Right forelimb (tissue), 1 donor: ENCODE measurements at places on chromosomes 6 and 20.

DNA sequence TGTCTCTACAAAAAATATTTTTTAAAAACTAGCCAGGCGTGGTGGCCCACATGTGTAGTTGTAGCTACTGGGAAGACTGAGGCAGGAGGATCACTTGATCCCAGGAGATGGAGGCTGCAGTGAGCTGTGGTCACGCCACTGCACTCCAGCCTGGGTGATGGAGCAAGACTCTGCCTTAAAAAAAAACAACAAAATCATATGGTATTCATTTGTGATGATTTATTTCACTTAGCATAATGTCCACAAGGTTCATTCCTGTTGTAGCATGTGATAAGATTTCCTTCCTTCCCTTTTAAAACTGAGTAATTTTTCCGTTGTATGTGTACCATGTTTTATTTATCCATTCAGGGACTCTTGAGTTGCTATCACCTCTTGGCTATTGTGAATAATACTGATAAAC, 26.2 kb downstream of the TMEM170B start:
- DNase-seq = no peak

GRCh38 chr20:24365670-24366069, 103.8 kb upstream of the SYNDIG1 start:
- DNase-seq = no peak

GRCh38 chr20:62461834-62462233, 14.0 kb downstream of the GATA5 start:
- DNase-seq = no peak

GRCh38 chr6:64233746-64234145, 598.1 kb downstream of the PHF3 start:
- DNase-seq = no peak

- no peak for DNase-seq
These were observed 40.9 kb downstream of the ZFP64 start for GRCh38 chr20:52150440-52151258.

DNA sequence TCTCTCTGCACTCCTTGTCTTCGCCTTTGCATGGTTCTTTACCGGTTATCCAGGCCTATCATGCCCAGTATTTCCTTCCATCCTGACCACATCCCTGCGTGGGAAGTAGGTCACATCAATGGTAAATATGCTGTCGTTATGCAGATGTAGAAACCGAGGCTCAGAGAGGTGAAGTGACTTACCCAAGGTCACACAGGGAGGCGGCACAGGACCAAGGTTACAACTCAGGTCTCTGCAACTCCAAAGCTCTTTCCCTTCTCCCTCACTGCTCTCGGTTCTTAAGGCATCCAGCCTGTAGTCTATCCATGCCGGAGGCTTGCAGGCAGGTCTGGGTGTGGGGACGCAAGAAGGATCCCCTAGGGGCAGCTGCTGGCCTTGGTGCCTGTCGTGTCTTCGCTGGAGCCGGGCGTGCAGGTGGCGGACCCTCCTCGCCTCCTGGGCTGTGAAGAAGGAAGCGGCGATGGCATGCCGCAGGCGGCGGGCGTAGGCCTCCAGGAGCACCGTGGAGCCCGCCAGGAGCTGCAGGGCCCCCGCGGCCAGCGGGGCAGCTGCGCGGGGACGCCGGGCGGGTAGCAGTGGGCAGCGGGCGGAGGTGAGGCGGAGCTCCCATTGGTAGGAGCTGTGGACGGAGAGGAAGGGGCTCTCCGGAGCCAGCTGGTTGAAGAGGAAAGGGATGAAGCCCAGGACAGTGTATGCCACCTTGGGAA, 9.1 kb downstream of the OCSTAMP start:
- no peak for DNase-seq

DNA sequence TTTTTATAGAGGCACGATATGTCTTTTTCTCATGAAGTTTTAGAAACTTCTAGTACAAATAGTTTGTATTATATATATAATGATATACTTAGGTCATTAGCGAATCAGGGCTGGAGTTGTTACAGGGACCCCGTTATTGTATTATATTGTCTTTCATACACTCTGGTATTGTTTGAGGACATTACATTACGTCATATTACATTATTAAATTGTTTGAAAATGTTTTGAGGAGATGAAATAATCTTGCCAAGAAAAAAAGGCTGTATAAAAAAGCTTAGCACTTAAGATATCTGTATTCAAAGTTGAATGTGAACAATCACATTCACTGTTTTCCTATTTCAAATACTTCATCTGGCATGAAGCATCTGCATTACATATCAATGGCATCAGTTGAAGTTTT, 239.6 kb upstream of the ASCC3 start:
- DNase-seq = no peak

DNA sequence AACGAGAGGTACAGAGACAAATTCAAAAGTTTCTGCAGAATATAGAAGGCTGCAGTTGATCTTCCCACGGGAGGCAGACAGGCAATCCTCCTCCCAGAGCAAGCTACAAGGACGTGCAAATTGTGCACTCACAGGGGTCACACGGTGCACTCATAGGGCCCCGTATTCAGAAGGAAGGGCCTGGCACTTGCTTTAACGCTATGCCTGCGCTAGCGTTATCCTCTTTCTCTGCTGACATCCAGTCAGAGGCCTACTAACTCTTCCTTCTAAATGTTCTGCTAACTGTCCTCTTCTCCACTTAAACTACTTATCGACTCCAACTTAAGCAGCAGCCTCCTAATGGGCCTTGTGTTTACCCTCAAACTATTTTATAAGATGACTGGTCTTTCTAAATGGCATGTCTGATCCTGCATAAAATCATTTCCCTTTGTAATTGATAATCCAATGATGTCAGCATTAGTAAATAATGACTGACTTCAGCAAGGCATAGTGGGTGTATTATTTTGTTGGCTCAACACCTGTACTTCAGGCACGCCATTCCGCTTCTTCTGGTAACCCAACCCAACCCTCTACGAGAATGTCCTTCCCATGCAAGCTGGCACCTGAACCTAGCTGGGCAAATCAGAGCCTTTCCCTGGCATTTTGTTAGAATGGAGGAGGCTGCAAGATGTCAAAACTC, 2.2 kb downstream of the IFNGR1 start:
- no peak for DNase-seq

DNA sequence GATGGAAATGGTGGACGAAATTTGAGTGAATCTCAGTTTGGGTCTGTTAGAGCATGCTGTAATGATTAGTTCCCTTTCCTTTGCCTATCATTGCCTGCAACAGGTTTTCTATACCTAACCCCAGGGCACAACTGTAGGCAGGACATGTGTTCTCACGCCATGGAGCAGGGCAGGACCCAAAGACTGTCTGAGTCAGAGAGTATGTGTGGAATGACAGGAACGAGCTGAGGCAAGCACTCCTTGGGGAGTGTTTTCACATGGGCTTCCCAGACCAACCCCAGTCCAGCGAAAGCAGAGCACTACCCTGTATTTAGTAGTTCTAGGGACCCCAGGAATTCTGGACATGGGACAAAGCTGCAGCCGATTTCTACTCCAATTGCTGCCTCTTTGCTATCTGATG, 234.2 kb downstream of the HACE1 start:
- no peak for DNase-seq

DNA sequence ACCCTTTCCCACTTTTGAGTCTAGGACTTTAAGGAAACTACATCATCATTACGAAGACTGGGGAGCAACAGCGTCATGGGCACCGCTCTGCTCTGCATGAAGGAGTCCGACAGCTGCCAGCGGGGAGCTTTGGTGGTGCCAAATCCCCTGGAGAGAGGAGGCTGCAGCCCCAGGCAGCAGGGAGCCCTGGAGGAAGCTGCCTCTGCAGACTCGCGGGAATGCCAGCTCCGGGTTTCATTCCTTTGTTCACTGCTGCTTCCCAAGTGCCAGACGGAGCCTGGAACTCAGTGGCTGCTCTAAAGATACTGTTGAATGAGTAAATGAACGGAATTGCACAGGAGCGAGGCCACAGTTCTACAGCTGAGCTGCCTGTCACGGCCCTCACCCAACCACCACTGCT, 196.5 kb upstream of the THBS2 start:
- no peak for DNase-seq

- no peak for DNase-seq
These were observed 3.2 kb downstream of the USP45 start for GRCh38 chr6:99512033-99512432.

GRCh38 chr6:16205377-16206144, 32.8 kb upstream of the GMPR start:
- DNase-seq = no peak

- DNase-seq = no peak
These were observed 56.3 kb upstream of the EYA4 start for GRCh38 chr6:133184798-133185372.

GRCh38 chr6:27273783-27274182, 26.3 kb downstream of the PRSS16 start:
- DNase-seq = no peak

- DNase-seq = no peak
These were observed 284.0 kb upstream of the RUNX2 start for GRCh38 chr6:45044086-45044485.

- DNase-seq = no peak
These were observed 352.6 kb downstream of the RIMS1 start for GRCh38 chr6:72238900-72239299.

- no peak for DNase-seq
These were observed 5.1 kb downstream of the SOX4 start for GRCh38 chr6:21598674-21599023.

- no peak for DNase-seq
These were observed 44.1 kb downstream of the SAMD3 start for GRCh38 chr6:130178692-130179091.

DNA sequence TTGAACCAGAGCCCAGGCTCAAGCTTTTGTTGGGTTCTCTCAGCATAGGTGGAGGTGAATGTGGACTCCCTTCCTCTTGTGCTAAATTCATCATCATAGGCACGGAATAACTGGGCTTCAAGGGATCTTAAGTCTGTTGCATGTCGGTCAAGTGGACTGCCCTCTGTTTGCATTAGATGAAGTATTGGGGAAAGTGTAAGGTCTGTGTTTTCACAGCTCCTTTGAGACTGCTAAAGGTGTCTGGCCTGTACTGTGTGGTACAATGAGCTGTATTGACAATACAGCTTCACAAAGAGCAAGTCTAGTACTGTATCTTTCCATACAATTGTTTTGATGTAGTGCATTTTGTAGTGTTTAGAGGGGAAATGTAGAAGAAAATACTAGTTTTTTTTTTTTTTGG, 34.3 kb upstream of the TULP4 start:
- no peak for DNase-seq

DNA sequence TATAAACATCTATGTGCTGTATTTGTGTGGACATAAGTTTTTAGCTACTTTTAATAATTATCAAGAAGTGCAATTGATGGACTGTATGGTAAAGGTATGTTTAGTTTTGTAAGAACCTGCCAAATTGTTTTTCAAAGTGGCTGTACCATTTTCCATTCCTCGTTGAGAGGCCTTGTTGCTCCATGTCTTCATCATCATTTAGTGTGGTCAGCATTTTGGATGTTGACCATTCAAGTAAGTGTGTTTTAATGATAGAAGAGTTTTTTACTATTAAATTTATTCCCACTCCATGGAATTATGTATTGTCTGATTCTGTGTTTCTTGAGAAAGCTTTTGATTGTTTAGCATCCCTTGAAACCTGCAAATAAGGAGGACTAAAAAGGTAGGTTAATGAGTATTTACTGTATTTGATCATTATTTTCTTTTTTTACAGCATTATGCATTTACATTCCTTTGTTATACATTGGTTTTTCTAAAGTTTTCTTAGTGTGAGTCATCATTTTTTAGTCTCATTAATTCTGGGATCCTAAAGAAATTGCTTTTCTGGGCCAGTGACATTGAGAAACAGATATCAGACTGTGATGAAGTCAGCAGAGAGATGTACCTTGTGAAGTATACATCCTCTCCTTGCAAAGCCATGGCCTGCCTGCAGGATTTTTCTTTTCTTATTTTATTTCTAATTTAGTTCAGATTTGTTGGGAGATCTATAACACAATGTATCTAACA, 312.8 kb upstream of the PTCHD4 start:
- DNase-seq = no peak

DNA sequence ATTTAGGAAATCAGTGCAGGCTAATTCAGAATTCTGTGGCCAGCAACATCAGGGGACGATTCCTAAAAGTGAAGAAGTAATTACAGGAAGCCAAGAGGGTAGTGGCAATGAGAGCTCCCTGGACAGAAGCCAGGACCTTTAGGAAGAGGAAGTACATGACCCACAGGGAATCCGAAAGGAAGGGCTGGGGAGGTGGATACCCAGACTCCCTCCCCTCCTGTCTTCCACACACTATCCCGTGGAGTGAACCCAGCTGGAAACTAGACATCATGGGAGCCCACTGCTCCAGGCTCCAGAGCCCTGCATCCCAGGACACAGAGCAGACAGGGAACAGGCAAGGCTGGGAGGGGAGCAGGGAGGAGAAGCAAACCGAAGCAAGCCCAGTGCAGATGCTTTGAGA, 83.0 kb downstream of the SNX5 start:
- no peak for DNase-seq

DNA sequence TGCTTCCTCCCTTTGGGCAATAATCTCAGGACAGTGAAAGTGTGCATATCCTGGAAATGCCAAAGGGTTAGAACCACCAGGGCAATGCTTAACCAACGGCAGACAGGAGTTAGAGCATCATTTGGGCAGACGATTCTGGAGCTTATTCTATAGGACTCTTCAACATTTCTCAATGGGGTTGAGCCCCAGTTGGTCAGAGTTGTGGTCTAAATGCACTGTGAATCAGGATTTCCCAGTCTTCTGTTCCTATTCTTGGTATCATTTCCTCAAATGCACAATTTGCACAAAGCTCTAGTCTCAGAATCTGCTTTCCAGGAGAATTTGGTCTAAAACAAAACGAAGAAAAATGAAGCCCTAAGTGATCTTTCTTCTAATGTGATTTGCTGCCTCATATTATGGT, 389.6 kb upstream of the JAG1 start:
- no peak for DNase-seq

DNA sequence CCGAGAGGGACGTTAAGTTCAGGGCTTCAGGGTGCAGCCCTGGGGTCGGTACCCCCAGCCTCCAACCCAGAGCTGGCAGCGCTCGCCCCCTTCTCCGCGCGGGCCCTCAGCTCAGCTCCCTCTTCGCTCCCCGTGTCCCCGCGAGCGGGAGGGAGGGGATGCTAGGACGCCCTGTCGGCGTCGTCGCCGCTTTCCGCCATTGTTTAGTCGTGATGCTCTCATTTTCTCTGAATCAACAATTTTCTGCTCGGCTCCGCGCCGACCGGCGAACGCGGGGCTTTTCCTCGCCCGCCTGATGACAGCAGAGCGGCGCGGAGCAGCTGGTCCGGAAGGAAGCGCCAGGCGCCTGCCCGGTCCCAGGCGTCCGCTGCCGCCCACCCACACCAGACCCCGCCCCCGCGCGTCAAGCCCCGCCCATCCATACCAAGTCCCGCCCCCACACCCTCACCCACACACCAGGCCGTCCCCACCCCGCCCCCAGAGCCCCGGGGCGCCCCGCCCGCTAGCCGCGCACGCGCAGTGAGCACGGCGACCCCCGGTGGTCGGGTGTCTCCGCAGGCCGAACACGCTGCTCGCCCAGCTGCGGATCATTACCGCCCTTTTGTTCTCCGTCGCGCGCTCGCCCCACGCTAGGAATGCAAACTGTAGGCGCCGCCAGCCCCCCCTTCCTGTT, 50.1 kb upstream of the SLC32A1 start:
- peak; percentile 86 for DNase-seq
